Activated gamma-delta T cell (primary cell): ENCODE measurements at places on chromosomes 2 and 18.

DNA sequence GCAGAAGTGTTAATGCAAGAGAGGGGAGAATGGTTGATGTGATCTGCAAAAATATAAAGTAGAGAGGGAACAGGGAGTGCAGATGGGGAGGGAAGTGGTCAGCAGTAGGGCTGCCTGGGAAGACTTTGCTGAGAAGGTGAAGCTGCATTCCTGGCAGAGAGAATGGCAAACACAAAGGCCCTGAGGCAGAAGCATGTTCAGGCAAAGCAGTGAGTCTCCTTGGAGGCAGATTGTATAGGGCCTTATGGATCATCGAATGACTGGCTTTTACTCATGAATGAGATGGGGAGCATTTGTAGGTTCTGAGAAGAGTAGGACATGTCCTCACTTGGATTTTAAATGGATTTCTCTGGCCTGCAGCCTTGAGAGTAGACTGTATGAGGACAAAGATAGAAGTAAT is 9.5 kb downstream of the ITGA6 start:
- DNase-seq = no peak

DNA sequence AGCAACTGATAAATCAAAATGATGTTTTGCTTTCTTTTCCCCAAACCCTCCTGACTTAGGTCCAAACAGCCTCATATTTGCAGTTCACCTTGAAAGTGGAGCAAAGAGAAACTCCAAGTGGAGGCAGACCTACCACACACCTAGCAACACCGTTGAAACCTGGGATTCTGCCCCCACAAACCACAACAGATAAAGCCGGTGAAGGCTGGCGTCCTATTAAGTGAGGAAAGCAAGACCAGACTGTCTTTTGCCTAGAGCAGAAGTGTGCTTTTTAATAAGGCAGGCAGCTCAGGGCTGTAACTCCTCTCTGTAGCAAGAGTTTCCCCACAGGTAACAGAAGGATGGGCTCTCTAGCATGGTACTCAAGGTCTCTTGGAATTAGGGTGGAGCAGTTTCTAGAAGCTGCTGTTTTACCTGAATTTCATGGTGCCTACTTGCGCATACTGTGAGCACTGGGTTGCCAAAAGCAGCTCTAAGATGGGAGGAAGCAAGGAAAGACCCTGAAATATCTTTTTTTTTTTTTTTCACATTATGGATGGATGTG is 336.9 kb downstream of the BCL11A start:
- no peak for DNase-seq

- no peak for DNase-seq
Measured at GRCh38 chr2:8004250-8004681, 677.6 kb upstream of the ID2 start.

GRCh38 chr2:24459224-24460161 is 31.6 kb upstream of the NCOA1 start:
- no peak for DNase-seq
